Kidney (tissue), 22 donors: ENCODE measurements at places on chromosomes 7 and 10.
A peak's percentile ranks its signal among the peaks of the same experiment; 100 is the strongest.

- DNase-seq: no peak
Measured at GRCh38 chr7:129278688-129279087, 53.9 kb downstream of the AHCYL2 start.

DNA sequence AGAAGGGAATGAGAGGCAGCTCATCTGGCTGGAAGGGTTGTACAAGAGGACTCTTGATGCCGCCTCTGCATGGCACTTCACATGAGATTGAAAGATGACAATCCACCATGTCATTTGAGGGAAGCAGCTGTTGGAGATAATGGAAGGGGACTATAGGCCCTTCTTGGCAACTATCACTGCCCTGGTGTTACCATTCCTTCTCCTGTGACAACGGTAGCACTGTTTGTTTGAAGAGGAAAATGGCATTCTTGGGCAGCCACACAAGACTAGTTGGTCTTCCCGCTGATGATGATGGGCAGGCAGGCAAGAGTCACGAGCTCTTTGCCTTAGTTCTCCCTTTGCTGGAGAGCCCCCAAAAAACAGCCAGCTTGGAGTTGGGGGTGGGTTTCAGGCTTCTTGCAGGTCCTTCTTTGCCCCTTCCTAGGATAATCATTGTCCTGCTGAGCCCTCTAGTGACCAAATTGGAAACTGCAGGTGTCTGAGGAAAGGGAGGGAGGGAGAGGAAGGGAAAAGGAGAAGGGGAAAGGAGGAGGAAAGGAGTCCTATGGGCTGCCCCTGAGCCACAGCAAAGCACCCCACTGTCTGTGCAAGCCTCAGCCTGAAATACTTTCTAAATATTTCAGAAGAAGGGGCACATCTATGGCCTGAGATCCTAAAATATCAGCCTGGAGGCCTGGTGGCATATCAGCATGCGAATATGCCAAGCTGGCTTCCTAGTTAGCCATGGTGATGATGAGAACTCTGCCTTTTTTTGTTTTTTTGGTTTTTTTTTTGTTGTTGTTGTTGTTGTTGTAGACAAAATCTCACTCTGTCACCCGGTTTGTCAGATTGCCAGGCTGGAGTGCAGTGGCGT is 165.6 kb upstream of the KMT2E start:
- DNase-seq: peak; percentile 75

- peak; percentile 38 for DNase-seq
Measured at GRCh38 chr10:35924759-35925158, 282.7 kb upstream of the FZD8 start.

DNA sequence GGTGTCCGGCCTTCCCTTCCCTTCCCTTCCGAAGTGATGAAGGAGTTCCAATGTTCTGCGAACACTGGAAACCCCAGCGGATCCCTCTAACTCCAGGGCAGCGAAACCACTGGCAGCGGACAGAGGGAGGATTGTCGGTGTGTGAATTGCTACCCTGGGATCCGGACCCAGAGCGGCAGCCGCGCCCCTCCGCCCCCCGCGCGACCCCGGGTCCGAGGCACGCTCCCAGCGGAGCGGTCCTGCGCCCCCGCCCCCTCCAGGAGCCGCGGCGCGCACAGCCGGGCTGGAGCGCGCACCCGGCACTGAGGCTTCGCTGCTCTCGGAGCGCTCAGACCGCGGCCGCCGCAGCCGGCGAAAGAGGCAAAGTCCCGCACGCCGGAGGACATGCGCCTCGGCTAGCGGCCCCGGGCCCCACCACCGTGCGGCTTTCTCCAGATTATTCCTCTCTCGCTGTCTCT is at the start of gene PTPRZ1:
TSS of gene PTPRZ1 (plus strand) at position 331 of the 458 bp plus-strand sequence. CDS start 339 bp downstream, outside the sequence.
- DNase-seq: peak; percentile 68

DNA sequence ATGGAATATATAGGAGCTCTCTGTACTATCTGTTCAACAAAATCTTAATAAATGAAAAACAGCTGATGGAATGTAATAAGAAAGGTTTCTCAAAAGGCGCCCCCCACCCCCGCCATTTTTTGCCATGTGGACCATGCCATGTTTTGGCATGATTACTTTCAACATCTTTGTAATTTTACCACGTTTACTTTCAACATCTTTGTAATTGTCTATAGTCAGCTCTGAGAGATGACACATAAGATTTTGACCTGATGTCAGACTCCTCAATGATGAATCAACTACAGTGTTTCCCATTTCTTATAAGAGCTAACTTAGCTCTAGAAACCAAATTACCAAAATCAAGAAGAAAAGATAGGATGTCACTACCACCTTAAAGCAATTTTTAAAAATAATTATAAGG is 144.9 kb upstream of the AHR start:
- DNase-seq: no peak
